ENCODE measurements at places on chromosomes 7 and 10.

GRCh38 chr7:13990319-13990983 lies 985 bp upstream of the ETV1 start:
- no peak for DNase-seq

DNA sequence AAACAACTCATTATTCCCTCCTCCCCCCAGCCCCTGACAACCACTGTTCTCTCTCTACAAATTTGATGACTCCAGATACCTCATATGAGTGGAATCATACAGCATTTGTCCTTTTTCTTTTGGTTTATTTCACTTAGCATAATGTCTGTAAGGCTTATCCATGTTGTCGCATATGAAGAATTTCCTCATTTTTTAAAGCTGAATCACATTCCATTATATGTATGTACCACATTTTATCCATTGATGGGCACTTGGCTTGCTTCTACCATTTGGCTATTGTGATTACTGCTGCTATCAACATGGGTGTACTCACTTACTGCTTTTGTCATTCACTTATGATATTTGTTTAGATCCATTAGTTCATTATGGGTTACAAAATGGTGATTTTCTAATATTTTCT lies 112.8 kb downstream of the BUB3 start:
- no peak for DNase-seq

- DNase-seq = no peak
These were observed 31.4 kb downstream of the ZNF438 start for GRCh38 chr10:31000071-31000782.

GRCh38 chr10:62244088-62244487 lies 24.6 kb downstream of the RTKN2 start:
- DNase-seq = no peak

GRCh38 chr7:2307690-2308107 lies 6.5 kb downstream of the SNX8 start:
- no peak for DNase-seq

DNA sequence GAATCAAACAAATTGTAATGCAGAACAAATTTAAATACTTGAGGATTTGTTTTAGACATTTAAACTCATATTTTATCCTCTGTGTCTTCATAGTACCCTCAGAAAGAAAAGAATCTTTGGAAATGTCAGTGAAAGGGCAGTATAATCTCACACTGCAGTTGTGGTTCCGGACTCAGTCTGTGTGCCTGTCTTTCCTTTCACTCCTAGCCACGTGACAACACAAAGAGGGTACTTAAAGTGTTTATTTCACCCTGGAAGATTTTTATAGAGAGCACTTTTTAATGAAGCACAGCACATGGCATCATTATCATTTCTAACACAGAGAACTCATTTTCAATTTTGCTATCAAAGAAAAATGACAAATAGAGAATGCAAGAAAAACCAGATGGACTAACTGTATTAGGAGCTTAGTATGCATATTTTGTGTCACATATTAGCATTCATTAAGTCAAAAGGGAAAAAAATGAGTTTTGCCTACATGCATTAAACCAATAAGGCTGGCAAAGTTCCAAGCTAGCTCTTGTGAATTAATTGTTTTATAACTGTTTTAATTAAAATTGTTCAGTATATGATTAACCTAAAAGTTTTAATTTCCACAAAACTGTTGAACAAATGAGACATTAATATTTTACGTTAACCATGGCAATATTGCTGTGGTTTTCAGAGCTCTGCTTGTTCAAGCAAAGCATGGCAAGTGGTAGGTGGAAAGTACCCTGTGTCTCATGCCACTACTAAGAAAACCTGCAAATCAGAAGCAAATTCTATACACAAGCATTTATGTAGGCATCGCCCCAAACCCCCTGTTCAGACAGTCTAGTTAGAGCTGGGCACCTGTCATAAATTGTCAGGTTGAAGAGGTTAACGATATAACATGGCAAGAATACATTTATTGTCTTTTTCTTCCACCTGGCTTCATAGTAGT lies 65.9 kb downstream of the AUTS2 start:
- peak; percentile 87 for DNase-seq

DNA sequence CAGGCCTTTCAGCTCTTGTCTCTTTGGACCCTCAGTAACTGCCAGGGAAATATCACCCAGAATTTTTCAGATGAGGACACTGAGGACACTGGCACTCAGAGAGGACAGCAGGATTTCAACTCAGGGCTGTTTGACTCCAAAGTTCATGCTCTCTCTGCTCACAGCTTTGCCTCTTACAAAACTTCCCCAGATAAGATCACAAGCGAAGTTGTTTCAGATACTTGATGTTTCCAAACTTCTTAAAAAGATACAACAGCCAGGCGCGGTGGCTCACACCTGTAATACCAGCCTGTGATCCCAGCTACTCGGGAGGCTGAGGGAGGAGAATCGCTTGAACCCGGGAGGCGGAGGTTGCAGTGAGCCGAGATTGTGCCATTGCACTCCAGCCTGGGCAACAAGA lies 32.4 kb upstream of the ZRANB1 start:
- DNase-seq = no peak

DNA sequence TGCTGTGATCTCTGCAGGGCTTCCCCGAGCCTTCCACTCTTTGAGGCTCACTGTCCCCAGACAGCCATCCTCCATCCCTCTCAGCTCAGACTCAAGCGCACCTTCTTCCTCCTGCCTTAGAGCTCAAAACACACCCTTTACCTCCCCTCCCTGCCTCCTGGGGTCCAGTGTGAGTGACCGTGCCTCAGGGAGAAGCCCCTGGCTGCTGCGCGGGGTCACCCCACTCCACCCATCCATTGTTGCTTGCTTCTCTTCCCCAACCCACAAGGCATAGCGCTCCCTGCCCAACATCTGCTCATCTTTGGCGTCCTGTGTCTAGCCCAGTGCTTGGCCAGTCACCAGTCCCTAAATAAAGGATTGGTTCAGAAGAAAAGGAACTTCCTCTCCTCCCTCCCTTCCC lies 170.3 kb downstream of the TCERG1L start:
- DNase-seq = no peak
